ENCODE measurements at places on chromosomes 11 and 22.

GRCh38 chr22:42184852-42185251, 54.2 kb upstream of the CYP2D6 start:
- DNase-seq: no peak

GRCh38 chr11:95089620-95090542, at the start of gene ENDOD1:
ENDOD1 (plus strand) TSS chr11:95089846; CDS start chr11:95089928, 82 bp downstream.
- DNase-seq: no peak

GRCh38 chr11:126111458-126112116, 48.9 kb upstream of the CDON start:
- DNase-seq: no peak

DNA sequence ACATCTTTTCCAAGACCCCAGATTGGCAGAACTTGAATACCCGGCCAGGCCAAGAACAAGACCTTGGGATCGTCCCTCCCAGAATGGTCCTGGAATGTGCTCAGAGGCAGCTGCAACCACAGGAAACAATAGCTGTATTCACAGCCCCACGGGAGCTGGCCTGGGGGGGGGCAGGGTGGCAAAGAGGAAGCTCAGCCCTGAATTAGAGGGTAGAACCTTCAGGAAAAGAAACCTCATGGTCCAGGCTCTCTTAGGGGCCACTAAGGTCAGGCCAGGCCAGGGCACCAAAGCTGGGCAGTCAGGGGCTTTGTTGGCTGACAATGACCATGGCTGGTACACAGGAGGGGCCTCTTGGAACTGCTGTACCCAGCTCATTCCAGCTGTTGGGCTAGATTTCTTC, 17.3 kb downstream of the RPL27A start:
- no peak for DNase-seq

- no peak for DNase-seq
Observed at GRCh38 chr11:128614026-128614425, 26.7 kb upstream of the ETS1 start.

- DNase-seq: no peak
Observed at GRCh38 chr22:22068657-22069056, 86.1 kb upstream of the TOP3B start.

DNA sequence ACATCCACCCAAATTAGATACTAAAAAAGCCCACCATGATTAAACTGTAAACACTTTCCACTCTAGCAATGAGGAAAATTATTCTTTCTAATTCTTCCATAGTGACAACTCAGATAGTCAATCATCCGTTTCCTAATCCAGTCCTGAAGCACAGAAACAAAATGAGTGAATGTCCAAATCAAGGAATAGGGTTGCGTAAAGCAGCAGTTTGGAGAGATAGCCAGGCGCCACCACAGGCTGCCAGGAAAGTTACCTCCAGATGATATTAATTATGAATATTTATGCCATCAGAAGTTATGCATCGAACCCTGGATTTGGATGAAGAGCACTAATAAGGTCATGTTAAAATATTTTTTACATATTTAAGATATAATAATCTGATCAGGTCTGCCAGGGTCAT, 63.2 kb downstream of the ETS1 start:
- no peak for DNase-seq

GRCh38 chr22:31956360-31956759, 12.0 kb downstream of the YWHAH start:
- no peak for DNase-seq

GRCh38 chr11:9827708-9828107, 163.8 kb downstream of the SWAP70 start:
- no peak for DNase-seq

GRCh38 chr22:42889304-42889703, 32.2 kb upstream of the ARFGAP3 start:
- no peak for DNase-seq

DNA sequence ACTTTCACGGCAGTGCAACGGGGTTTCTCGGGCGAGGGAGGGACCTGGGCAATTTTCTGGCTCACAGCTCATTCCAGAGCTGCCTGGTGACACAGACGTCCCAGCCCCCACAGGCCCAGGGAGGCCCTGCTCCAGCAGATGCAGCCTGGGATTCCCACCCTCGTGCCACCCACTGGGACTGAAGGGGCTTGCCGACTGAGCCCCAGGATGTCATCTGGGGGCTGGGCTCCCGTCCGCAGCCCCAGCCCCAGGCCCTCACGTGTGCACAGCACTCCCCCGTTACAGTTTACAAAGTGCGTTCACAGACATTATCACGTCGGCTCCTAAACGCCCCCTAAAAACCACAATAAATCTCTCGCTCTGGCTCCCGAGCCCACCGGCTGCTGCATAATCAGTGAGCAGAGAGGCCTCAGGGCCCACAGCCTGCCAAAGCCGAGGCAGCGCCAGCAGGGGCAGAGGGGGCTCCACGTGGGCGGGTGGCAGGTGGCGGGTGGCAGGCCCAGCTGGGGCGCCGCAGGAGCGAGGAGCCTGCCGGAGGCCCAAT, 76.9 kb upstream of the TCF20 start:
- no peak for DNase-seq

- no peak for DNase-seq
Observed at GRCh38 chr22:25853078-25853477, 111.1 kb downstream of the MYO18B start.

GRCh38 chr11:45650166-45651095, 15.0 kb downstream of the CHST1 start:
- no peak for DNase-seq

DNA sequence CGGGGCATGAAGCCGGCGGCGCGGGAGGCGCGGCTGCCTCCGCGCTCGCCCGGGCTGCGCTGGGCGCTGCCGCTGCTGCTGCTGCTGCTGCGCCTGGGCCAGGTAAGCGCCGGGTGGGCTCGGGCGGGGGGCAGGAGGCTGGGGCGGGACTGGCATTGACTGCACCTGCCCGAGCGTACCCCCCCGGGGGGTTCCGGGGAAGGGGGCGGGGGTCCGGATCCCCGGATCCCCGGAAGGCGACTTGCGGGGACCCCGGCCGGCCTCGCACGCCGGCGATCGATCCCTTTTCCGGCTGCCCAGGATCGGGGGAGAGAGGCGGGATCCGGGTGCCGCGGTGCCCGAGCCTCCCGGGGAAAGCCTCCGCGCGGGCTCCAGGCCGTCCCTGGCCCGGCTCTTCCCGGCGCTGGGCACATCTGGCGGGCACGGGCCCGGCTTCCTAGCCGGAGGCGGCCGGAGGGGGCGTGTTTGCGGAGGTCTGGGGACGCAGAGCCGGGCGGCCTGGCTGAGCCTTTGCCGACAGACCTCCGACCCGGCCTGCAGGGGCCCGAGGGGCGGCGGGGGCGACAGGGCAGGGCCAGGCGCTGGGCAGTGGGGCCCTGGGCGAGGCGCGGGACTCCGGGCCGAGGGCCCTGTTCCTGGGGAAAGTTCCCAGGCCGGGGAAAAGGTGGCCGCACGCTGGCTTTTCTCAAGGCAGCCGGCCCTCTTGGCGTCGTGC, 705 bp downstream of the PTPRJ start:
- DNase-seq: no peak

DNA sequence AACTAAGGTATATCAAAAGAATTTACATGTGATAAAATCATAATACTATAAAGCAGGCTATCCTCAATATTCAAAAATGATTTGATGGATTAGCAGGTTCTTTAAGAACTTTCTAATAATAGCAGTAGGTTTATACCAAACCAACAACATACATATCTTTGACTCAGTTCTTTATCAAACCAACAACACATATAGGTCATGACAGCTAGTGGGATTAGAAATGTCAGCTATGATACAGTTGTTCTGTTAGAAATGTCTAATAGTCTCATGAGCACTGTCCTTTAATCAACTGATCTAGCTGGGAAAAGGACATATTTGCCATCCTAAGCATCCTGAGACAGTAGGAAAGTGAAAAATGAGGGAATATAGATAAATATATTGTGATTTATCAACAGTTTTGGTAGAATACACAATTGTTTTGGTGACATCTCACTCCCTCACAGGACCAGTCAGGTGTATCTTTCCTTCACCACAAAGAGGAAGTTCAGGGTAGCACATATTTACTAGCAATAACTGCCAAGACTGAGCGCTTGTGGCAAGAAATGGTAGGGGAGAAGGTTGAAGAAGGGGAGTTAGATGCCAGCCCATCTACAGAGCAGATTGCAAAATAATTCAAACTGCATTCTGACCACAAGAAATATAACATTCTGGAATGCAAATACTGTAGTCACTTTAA, 90.8 kb upstream of the APOA1 start:
- no peak for DNase-seq

DNA sequence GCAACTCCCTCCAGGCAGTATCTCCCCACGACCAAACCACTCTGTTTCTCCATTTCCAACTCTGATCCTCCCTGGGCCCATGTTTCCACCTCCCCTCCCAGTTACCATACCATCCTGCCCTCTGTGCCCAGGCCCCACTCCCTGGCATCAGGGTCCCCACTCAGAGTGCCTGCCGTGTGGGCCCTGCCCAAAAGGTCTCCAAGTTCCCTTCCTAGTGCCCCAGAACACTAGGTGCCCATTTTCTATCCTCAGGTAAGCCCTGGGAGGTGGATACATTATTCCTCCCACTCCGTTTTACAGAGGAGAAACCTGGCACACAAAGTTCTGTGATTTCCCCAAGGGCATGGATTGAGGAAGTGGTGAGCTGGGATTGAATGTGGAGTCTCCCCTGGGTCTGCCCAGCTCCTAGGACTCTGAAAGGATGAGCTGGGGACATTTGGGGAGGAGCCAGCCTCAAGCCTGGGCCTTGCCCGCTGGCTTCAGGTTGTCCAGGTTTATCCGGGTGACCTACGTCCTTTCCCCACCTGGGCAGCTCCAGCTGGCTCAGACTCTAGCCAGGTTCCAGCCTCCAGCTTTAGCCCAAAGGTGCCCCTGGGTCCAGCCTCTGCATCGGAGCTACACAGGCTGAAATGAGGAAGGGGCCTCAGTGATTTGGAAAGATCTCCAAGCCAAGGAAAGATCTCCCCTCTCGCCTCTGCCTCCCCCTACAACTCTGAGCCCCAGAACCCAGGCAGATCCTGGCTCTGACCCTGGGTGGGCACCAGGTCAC, 2.2 kb upstream of the GSTT4 start:
- no peak for DNase-seq

- DNase-seq: peak; percentile 35
Observed at GRCh38 chr11:82701847-82702520, 31.7 kb downstream of the FAM181B start.

GRCh38 chr11:105899772-105900171, 122.3 kb downstream of the MSANTD4 start:
- DNase-seq: no peak

DNA sequence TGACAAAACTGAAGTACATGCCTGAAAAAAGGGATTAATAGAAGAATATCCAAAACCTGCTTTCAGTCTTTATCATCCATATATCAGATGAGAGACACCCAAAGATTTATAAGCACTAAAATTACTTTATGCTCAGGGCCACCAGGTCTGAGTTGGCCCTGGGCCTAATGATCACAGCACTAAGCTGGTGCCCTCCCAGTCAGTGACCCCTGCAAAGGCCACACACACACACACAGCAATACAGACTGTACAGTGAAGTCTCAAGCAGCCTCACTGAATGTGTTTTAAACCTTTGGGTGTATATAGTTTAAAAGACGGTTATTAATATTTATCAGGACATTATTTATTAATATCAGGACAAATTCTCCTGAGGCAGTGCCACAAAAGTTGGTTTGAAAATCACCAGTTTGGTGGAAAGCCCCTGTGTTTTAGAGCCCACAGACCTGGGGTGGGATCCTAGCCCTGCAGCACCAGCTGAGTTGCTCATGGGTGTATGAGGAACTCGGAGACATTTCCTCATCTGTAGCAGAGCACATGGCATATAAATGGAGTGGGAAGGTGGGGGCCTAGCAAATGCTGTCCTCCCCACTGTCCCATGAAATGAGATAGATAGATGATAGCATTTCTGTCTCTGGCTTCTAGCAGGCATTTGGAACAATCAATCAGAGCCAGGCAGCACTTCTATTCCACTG, 48.4 kb upstream of the HORMAD2 start:
- no peak for DNase-seq

- DNase-seq: no peak
Observed at GRCh38 chr11:62922189-62922589, 1.0 kb upstream of the CHRM1 start.

GRCh38 chr11:122170815-122171475, 54.9 kb upstream of the BLID start:
- DNase-seq: no peak

DNA sequence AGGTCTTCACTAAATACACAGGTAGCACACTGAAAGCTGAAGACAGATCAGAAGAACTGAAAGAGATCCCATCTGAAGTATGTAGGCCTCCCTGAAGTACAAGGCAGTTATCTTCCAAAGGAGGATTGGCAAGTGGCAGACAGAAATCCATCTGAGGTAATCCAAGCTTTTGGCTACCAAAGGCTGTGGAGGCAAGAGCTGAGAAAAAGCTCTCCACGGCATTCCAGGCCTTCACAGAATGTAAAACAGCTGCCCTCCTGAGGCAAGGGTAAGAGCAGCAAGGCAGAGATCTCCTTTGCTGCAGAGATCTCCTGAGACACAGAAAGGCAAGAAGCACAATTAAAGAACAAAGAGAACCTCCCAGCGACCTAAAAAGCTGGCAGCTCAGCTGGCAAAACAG, 19.1 kb downstream of the PIK3C2A start:
- DNase-seq: no peak

GRCh38 chr11:2901196-2901796, 15.7 kb upstream of the CDKN1C start:
- no peak for DNase-seq

DNA sequence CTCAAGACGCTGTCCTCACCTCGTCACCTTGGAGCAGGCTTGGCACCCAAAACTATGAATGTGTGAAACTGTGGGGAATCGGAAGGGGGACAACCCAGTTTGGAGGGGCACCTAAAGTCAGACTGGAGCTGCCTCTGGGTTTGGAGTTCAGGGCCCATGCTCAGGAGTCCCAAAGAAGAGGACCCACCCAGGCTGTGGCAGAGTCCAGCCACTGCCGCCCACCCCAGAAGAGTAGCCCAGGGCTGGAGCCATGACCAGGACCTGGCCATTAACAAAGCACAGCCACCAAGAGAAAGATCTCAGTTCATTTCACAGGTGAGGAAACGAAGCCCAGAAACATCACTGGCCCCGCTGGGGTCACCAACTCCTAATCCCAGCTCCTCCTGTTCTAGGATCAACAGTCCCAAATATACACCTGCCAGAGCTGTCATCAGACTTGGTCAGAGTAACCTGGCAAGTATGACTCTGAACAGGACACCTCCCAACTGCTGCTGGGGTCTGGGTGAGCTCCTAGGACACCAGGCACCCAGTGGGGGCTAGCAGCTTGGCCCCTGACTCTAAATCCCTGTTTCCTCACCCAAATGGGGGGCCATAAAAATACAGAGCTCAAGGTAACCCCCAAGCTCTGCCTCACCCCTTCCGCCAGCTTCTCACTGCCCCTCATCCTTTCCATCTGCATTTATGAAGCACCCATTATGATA, 2.7 kb downstream of the RAB3IL1 start:
- no peak for DNase-seq

- DNase-seq: no peak
Observed at GRCh38 chr11:64089027-64089360, 53.3 kb downstream of the FLRT1 start.

GRCh38 chr11:134742956-134743819, 331.1 kb upstream of the B3GAT1 start:
- peak; percentile 42 for DNase-seq

DNA sequence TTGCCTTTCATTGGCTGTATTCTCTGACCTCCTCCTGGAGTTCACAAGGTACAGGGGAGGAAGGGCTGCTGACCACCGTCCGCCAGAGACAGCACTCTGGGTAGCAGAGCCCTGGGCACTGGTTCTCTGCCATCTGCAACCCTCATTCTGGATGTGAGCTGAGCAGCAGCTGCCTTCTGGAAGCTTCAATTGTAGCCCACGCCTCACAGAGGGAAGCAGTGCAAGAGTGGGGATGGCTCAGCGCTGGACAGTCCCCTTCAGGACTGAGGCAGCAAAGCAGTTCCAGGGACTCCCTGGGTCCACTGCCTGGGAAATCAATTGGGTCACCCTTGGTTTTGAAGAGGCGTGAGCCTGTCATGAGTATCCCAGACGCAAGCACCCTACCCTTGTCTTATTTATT, 346.2 kb downstream of the CADM1 start:
- DNase-seq: no peak

All from SK-N-MC (cell line).